KBM-7 (cell line): ENCODE measurements at places on chromosomes 5 and 9.

- no peak for DNase-seq
These were observed 202.6 kb downstream of the DCP2 start for GRCh38 chr5:113179156-113179555.

DNA sequence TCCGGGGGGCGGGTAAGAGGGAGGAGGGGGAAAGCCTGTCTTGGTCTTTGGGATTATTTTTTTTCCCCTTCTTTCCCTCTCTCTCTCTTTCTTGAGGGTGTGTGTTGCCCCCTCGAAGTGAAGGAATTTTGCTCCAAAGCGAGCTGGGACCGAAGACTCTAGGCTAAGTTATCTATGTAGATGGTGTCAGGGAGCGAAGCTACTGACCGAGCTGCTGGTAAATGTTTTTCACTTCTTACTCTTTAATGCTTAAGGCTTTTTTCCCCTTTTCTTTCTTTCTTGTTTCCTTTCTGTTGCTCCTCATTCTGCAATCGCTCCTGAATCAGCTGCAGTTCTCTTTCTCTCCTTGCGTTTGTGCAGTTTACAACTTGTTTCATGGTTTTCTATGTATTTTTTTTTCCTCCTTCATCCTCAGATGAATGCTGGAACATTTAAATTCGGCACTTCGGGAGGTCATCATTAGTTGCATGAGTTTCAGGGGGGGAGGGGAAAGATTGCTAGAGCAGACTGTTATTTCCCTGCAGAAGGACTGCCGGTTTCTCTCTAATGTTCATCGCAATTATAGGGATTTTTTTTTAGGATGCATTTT, 1312.0 kb upstream of the WWC1 start:
- peak; percentile 1 for DNase-seq

DNA sequence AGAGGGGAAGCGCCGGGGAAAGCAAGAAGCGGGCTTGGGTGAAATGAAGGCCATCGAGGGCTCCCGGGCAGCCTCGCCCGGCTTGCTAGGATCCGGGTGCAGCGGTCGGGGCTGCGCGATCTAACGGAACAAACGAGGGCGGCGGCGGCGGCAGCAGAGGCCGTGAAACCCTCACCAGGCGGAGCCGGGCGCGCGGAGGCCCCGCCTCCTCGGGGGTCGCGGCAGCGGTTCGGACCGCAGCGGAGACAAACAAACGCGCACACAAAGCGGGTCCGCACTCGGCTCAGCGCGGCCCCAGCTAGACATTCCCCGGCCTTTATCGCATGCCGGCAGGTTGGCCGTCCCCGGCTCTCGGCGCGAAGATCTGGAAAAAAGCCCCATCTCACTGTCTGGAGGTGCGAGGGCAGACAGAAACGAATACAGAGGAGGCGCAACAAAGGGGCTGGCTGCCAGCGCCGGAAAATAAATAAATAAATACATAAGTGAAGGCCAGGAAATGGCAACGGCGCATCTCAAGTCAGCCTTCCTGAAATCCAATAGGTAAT, 10.5 kb upstream of the TRIM36 start:
- DNase-seq, result peak; percentile 58

DNA sequence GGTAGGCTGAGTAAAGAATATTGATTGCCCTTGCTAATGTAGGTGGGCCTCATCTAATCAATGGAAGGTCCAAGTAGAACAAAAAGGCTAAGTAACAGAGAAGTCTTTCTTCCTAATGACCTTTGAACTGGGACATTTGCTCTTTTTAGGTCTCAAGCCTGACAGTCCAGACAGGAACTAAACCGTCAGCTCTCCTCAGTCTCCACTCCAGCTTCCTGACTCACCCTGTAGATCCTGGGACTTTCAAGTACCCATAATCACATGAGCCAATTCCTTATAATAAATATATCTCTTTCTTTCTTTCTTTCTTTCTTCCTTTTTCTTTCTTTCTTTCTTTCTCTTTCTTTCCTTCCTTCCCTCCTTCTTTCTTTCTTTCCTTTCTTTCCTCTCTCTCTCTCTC, 479.5 kb upstream of the PAPPA start:
- DNase-seq, result no peak

DNA sequence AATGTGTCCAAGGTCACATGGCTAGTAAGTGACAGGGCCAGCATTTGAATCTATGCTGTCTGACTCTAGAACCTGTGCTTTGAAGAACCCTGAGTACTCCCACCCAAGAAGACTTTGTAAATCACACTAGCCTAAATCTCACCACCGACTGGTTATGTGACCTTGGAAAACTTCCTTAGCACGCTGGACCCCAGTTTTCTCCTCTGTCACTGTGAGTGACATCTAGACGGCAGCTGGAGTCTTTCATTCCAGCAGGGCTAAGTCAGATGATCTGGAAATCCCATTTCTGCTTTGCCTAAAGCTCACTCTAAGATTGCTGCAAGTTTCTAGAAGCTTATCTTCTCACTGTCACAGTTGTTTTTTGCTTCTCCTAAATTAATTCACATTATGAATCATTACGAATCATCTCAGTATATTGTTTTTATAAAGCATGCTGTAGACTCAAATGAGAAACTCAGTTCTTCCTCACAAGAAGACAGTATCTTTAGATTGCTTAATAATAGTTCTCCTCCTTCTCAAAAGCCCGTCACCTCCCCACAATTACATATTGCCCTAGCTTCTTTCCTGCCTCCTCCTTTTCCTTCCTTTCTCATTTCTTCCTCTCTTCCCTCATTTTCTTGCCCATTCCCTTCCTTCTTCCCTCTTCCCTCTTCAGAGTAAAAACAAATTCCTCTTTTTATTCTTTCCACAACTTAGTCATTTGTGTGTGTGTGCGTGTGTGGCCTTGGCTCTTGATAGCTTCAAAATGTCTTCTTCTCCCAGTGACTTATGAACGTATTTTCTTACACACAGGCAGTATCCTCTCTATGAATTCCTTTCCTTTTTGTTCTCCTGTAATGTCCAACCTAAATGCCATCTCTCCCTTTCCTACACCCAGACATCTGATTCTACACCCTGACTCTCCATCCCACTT, 16.8 kb downstream of the ALDOB start:
- DNase-seq, result no peak

DNA sequence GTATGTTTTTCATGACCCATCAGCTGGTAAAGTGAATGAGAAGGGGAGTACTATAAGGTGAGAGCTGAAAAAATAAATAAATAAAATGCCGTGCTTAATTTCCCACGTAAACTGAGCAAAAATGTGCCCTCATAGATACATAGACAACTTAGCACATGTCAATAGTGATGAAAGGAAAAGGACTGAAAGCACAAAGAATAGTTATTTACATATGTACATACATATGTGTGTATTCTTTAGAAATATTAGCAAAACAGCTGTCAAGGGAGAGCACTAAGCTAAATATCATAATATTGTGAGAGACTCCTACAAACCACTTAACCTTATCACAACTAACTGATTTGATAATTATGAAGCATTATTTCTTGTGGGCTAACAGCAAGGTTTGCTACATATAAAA, 213.6 kb upstream of the FTMT start:
- no peak for DNase-seq

GRCh38 chr9:36382484-36382883, 17.6 kb downstream of the RNF38 start:
- DNase-seq, result no peak

DNA sequence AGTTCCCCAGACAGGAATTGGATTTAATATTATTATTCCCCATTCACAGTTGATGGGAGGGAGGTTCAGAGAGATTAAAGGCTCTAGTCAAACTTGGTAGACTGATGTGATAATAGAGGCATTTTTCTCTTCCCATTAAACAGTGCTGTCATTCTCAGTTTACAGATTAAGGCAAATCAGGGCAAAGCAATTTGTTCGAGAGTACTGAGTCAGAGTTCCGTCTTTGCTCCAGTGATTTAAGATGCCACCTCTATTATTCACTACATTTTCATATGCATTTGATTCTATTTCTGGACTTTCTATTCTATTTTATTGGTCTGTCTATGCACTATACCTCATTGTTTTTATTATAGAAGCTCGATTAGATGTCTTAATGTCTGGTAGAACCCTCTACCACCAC, 201.0 kb upstream of the RAI14 start:
- no peak for DNase-seq

DNA sequence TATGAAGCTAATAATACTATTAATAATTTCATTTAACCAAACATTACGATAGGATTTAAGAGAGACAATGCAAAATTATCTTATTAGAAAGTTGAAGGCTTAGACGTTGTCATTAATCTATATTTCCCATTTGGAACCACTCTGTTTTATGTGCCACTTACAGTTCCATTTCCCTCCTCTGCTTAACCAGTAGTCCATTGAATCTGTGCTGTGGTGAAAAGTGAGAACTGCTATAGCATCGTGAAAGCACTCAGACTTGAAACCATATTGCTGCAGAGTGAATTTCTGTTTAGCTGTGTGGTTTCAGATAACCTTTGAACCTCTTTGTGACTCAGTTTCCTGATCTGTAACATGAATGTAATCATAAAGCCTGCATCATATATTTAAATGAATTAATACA, 2304.5 kb downstream of the MAT2B start:
- no peak for DNase-seq

DNA sequence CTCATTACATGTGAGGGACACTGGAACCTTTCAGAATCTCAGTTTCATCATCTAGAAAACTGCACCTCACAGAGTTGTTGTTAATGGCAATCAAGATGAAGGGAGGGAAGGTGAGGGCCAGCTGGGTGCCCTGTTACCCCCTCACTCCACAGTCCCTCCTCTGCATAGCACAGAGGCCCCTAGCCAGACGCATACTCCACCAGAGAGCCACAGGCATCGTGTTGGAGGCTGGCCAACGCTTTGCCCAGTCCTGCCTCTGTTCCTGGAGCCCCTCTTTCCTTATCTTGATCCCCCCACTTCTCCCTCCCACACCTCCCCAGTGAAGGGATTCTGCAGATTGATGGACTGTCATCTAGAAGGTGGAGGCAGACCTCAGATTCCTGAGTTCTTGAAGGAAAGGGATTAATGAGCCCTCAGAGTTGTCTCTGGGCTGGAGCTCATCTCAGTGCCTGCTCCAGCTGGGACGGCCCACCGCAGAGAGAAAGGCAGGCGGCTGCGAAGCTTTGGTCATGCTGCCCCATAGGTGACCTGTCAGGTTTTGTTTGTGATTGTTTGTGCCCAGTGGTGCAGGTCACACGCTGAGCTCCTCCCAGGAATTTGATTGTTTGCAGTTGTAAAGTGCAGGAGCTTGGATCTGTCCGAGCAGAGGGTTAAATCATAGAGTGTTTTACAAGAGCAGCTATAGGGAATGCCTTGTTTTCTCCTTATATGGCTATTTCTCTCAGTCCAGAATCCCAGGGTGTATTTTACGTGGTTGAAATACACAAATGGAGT, 487.3 kb downstream of the CCDC171 start:
- DNase-seq, result no peak

DNA sequence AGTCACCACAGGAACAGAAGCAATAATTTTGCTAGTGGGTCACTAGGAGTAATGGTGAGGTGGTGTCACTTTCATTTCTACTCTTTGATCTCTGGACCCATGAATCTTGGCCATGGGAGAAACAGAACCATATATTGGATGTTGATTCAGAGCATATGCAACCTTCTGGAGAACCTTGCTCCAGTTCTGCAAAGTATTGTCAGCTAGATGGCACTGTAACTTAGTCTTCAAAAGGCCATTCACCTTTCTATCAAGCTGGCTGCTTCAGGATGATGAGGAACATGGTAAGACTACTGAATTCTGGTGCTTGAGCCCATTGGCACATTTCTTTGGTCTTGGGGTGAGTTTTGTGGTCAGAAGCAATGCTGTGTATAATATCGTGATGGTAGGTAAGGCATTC, 129.1 kb upstream of the FBN2 start:
- no peak for DNase-seq

DNA sequence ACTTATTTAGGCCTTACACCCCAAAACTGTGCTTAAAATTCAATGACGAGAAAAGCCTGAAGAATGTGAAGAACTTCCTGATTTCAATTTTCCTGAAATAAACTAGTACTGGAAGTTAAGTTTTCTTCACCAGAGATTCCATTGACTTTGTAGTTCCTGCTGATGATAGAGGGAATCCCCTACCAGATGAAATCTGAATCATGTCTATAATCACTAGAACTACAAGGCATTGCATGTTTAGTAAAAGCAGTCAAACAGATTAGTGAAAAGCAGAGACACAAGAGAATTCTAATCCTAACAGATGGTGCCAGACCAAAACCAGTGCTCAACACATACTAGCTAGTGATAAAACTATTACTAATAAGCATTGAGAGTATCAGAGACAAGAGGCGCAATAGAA, 130.0 kb downstream of the PDE4D start:
- no peak for DNase-seq

DNA sequence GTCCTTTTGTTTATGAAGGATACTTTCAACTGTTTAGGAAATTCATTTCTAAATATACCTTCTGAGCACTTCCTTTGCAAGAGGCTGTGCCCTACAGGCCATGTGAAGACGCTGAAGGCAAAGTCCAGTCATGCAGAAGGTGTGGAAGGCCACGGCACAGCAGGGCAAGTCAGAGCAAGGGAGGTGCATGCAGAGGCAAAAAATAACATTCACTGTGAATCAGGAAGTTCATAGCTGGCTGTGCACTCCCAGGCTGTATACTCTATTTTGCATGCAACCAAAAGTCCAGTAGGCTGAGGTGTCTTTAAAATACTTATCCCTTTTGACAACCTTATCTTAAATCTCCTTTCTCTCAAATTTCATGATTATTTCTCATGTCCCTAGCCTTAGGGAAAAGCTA, 50.3 kb downstream of the GNAQ start:
- peak; percentile 89 for DNase-seq

GRCh38 chr9:77820293-77820954, 172.3 kb upstream of the GNA14 start:
- DNase-seq, result no peak

DNA sequence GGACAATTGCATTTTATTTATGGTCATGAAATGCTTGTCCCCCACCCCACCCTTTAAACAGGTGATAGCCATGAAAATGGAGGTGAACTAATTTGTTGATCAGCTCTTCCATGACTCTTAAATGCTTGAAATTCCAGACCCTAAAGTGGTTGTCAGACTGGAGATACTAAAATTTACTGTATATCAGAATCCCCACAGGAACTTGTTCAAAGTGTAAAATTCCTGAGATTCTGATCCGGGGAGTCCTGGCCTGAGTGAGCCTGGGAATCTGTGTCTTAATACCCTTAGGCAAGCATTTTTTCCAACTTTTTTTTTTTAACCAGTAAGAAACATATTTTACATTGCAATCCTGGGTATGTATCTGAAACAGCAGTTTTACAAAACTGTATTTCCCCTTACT, 4.7 kb downstream of the SKP2 start:
- no peak for DNase-seq

GRCh38 chr5:3518576-3518975, 77.1 kb upstream of the IRX1 start:
- DNase-seq, result no peak

DNA sequence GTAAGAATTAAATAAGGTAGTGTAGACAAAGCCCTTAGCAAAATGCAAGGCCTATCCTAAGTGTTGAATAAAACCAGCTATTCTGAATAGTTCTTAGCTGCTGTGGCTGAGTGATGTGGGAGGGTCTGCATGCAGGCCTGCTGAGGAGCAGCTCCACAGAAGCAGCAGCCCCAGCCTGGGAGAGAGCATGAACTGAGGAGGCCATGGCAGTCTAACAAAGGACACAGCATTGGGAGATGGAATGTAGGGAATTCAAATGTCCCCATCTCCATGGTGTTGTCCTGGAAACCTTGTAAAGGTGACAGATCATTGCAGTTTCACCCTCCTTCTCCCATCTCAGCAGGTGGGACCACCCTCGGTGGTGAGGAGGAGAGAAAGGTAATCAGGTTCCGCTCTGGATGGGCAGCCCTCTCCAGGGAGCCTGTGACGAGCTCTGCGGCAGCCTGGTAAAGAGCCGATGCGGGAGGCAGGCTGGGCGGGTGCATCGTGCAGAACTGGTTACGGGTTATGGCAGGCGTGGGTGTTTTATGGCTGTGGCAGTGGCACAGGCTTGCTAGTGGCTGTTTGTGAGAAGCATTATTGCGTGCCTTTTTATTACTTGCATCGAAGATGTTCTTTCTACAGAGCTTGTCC, 199.9 kb upstream of the GLRA1 start:
- DNase-seq, result no peak
